RWPE2 (cell line): ENCODE measurements at places on chromosomes 3 and 15.

DNA sequence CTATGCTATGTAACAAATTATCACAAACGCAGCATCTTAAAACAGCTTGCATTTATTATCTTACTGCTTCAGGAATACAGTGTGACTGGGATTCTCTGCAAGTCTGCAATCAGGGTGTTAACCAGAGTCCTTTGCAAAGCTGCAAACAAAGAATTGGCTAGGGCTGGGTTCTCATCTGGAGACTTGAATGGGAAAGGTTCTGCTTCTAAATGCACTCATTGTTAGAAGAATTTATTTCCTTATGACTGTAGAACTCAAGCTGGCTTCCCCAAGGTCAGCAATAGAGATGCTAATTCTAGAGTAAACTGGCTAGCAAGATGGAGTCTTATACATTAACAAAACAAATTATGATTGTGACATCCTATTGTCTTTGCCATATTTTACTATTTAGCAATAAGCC is 673.7 kb downstream of the DIPK2A start:
- DNase-seq, result no peak

GRCh38 chr3:129095285-129095684 is 26.3 kb downstream of the RAB43 start:
- DNase-seq, result no peak

DNA sequence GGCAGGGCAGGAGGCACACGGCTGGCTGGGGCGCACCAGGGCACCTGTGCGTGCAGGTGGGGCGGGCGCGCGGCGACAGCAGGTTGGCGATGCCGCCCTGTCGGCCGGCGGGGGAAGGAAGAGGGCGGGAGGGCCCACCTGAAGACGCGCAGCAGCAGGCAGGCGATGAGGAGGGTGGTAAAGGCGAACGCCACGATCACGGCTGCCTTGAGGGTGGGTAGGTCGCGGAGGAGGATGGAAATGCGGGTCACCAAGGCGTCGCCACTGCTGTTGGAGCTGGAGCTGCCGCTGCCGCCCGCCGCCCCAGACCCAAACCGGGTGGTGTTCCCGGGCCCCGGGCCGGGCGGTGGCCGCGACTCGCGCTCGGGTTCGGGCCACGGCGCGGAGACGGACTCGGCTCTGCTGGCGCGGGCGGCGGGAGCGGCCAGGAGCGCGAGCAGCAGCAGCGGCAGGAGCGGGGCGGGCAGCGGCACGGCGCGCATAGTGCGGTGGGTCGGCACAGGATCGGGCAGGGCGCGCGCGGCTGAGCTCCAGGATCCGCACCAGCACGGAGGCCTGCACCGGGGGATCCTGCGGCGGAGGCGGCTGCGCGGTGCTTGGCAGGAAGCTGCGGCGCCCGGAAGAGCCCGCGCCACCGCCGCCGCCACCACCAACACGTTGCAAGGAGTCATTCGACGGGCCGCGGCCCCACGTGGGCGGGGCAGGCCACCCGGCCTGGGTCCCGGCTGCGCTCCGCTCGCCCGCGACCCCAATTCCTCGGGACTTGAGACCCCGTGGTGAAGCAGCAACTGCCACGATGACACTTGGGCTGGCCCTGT is at the start of gene FAM174B:
FAM174B (minus strand) TSS at position 598 of the 818 bp plus-strand sequence.
- DNase-seq, result no peak

- DNase-seq, result no peak
These were observed 143.6 kb upstream of the BHLHE40 start for GRCh38 chr3:4835616-4836043.

- no peak for DNase-seq
These were observed 121.6 kb upstream of the MRPS22 start for GRCh38 chr3:139222100-139222657.

DNA sequence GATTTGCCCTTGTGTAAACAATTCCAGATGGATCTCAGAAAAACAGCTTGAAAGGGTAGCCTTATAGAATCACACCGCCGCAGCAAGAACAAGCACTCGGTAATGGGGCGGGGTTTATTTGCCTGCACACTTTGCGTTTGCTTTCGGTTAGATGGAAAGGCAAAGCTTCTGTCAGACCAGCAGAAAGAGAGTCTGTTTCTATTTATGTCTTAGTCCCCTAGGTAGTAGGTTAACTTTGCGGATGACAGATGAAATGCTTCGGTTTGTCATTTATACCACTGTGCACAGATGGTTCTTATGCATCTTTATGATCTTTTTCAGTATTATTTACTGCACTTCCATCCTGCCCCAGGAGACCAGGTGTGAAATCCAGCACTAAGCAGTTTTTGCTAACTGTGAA is 62.2 kb downstream of the PYDC2 start:
- no peak for DNase-seq

DNA sequence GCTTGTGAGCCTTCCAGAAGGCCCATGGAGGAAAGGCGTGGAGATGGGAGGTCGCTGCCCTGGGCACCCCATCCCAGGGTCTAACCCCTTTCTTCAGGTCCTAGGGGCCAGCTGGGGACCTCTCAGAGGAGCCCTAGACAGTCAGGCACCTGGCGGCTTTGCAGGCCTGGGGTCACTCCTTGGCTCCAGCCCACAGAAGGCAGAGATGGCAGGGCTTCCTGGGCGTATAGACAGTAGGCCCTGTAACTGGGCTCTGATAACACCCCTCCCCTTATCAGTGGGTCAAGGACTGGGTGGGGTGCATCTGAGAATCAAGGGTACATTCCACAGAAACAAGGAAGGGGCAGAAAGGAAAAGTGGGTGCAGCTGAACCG is 16.7 kb downstream of the ZDHHC19 start:
- DNase-seq, result no peak

- DNase-seq, result no peak
These were observed 61.3 kb downstream of the ZDHHC19 start for GRCh38 chr3:196149831-196150301.

GRCh38 chr3:52036222-52036694 is 20.1 kb downstream of the DUSP7 start:
- no peak for DNase-seq

DNA sequence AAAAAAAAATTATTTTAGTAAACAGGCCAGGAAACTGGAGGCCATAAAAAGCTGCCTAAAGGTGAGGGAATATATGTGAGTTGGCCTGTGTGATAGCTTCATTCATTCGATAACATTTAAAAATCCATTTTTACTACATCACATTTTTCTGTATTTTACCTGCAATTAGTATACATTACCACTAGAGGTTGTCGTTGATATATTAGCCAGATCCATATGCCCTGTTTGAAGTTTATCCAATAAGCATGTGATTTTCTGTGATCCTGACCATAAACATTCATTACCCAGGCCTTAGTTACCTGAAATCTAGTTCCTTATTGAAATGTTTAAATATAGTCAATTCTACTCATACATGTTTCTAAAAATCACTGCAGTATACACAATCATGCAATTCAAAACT is 71.4 kb downstream of the ARNT2 start:
- no peak for DNase-seq

GRCh38 chr15:68598171-68599152 is 19.7 kb downstream of the CORO2B start:
- peak; percentile 58 for DNase-seq

GRCh38 chr15:32966512-32966911 is 228.0 kb downstream of the FMN1 start:
- no peak for DNase-seq

DNA sequence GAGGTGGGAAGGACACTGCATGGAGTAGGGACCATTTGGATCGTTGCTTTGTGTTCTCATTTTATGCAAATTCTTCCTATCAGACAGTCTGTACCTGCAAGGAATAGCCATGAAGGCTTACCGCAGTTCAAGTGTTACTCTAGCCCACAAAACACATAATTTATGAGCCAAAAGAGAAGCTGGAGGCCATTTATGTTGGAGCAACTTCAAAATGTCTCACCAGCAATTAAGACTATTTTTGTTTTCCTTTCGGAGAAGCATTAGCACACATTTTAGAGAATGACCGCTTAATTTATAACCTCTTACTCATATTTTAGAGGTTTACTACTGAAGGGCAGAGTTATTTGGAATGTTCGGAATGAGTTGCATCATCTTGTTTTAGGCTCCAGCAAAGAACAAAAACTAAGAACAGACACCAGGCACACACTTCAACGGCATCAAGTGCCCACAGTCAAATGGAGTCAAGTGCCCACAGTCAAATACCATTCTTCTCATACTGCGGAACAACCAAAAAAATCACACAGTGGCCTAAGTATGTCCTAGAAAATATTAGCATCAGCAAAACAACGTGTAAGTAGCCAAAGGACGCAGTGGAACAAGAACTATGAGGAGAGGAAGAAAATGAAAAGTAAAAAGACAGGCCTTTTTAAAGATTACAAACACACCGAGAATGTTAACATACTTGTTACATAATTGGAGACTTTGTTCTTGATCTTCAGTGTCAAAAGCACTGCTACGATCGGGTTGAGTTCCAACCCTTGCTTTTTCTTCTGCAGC is 17.5 kb upstream of the GOLGA8J start:
- DNase-seq, result no peak

DNA sequence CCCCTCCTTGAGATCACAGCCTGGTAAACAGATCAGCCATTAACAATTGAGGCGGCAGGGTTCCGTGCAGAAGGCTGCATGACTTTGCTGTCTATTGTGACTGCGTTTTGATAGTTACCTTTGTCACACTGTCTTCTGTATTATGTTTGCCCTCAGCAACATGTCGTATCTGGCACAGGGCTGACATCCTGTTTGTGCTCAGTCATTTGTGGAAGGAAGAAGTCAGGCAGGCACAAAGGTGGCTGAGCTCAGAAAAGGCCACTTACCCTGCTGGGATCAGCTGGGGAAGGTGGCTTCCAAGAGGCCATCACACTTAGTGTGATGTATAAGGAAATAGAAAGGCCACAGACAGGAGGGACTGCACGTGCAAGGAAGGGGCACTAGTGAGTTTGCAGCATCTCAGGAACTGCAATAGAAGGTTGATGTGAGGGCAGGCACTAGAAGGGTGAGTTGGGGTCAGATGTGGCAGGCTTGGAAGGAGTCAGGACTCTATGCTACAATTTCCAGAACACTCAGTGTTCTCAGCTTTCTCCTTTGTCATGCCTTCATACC is 13.4 kb downstream of the PML start:
- DNase-seq, result no peak

DNA sequence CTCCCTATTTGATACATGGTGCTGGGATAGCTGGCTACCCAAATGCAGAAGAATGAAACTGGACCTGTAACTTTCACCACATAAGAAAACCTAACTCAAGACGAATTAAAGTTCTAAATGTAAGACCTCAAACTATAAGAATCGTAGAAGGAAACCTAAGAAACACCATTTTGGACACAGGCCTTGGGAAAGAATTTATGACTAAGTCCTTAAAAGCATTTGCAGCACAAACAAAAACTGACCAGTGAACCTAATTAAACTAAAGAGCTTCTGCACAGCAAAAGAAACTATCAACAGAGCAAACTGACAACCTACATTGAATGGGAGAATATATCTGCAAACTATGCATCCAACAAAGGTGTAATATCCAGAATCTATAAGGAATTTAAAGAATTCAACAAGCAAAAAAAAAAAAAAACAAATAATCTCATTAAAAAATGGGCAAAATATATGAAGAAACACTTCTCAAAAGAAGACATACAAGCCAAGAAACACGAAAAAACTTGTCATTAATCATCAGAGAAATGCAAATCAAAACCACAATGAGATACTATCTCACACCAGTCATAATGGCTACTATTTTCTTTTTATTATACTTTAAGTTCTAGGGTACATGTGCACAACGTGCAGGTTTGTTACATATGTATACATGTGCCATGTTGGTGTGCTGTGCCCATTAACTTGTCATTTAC is 37.0 kb downstream of the HDGFL3 start:
- no peak for DNase-seq

DNA sequence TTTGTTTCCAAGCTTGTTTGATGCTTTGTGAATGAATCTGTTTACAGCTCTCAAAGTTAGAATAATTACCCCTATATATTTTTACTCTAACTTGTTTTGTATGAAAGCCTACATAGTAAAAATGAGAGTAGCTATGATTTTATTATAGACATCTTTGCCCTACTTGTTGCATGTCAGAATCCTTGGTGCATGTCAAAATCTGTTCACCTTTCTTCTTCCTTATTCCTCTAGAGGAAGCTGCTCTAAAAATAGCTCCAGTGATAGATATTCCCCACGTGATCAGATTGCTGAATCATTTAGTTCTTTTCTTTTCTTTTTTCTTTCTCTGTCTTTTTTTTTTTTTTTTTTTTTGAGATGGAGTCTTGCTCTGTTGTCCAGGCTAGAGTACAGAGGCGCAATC is 39.8 kb downstream of the LRRC49 start:
- DNase-seq, result no peak

- no peak for DNase-seq
These were observed 21.0 kb downstream of the SEC61A1 start for GRCh38 chr3:128073185-128073725.

DNA sequence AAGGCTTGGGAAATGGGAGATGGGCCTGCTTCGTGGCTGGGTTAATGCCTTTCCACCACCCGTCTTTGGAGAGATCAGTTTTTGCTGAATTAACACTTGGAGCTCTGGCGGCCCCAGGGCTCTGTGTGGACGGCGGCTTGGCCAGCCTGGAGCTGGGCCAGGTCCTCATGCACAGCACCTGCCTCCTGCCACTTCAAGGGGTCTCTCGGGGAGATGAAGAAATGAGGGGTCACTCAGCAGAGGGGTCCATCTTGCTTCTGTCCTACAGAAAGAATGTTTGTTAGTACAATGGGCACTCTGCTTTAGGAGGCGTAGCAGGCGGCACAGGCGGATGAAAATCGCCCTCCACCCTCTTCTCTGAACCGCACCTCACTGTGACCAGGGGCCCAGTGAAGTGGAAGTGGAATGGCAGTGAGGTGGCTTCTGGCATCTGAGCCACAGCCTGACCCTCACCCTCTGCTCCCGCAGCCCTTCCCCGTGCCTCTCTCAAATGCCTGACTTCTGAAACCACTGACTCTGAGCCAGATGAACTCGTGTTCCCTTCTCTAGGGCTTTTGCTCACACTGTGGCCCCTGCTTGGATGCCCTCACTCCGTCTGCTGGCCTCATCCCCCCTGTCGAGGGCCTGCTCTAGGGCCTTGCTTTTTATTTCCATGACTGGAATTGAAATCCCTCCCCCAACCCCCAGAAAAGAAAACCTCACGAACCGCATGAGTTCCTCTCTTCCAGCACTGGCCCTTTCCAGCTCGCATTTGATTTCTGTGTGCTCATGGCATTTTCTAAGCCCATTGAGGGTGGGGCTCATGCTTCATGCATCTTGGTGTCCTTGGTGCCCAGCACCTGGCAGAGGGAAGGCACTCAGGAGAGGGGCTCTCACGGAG is 42.2 kb downstream of the CHDH start:
- no peak for DNase-seq

- DNase-seq, result no peak
These were observed 265.6 kb upstream of the UBE2E2 start for GRCh38 chr3:22937536-22937935.

GRCh38 chr3:121736112-121736511 is 13.4 kb downstream of the GOLGB1 start:
- no peak for DNase-seq

- no peak for DNase-seq
These were observed 963 bp upstream of the NTRK3 start for GRCh38 chr15:88257311-88258092.

GRCh38 chr3:45496555-45496954 is 98.0 kb upstream of the LIMD1 start:
- no peak for DNase-seq
